ENCODE measurements at places on chromosomes 16 and 17. TPM values are rescaled to one million over a fixed set of nuclear protein-coding genes. Genes with fewer than 3 reads are reported as not detected.

DNA sequence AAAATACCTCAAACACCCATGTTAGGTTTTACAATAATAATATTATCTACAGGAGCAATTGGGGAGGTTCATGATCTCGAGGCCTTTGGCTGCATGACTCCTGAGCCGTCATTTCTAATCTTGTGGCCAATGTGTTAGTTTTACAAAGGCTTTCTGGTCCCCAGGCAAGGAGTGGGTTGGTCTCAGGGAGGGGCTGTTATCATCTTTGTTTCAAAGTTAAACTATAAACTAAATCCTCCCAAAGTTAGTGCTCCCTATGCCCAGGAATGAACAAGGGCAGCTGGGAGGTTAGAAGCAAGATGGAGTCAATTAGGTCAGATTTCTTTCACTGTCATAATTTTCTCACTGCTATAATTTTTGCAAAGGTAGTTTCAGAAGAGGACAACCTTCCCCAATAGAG, 9.1 kb upstream of the CCL5 start:
- no peak for DNase-seq

GRCh38 chr16:27385398-27385797, 16.6 kb upstream of the IL21R start:
- no peak for DNase-seq

The LRRC75A gene
- total RNA-seq: 0.49 TPM

The MT1M gene
- total RNA-seq: 18.8 TPM

The UTP4 gene
- total RNA-seq: 47.4 TPM
